ENCODE measurements at places on chromosomes 2 and 18.
A peak's percentile ranks its signal among the peaks of the same experiment; 100 is the strongest.

DNA sequence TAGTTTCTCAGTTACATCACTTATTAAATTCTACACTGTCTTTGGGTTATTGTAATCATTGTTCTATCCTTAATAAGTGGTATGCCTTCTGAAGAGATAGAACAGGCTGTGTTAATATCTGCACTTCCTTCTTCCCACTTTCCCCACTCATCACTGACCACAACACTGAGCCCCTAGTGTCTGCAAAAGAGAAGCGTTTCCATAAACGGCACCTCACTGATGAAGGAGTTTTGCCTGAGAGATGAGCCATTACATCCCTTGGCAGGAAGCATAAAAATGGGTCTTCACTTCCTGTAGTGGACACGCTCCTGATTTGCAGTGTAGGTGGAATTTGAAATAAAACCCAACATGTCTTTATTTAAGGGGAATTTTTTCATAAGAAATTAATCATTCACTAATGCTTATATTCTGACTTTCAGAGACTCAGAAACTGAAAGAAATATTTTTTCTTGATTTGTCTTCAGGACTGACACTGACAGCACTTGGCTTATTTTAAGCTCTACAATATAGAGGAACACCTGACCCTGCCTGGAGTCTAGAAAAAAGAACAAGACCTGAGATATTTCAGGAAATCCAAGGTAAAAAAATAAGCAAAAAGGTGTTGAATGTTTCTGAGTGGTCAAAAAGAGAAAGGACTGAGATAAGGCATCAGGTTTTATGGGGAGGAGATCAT, 275.3 kb downstream of the RAD51AP2 start:
- no peak for DNase-seq

DNA sequence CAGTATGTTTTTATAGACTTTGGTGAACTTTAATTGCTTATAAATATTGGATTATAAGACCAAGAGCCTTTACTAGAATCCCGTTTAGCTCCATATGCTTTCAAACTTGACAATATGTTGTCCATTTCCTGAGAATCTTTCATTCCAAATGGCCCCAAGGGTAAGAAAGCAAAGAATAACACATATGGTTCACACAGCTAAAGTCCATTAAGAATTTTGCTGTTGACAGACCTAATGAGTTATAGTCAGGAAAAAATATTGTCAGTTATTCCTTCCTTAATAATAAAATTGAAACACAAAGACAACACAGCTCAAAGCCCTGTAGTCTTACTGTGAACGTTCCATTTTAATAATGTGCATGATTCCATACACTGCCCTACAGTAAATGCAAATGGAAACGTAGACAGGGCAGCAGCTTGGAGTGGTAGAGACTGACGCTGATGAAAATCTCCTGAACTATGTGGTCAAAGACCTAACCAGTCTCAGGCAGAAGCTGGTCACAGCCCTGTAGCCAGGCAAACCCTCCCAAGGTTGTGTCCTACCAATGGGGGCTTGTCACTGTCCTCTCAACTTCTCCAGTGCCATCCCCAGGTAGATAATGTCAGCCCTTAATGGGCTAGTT, 49.0 kb upstream of the ATIC start:
- no peak for DNase-seq

DNA sequence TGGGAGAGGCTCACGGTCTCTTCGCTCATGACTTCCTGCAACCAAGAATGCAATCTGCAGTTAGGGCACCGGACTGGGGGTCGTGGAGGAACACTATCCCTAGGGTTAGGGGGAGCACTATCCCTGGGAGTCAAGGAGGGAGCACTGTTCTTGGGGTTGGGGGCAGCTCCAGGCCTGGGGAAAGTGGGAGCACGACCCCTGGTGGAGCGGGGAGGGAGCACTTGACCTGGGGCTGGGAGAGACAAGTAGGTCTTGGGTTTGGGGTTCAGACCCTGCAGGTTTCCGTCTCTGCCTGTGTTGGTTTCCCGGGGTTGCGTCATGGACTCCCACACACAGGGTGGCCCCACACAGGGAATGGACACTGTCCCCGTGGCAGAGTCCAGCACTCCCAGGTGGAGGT, 133.6 kb downstream of the TPO start:
- no peak for DNase-seq

GRCh38 chr2:172102391-172103359, at the start of gene DLX2:
TSS of gene DLX2 (minus strand) at chr2:172102900. CDS start at chr2:172102538, 362 bp downstream.
- DNase-seq, result peak; percentile 45

- DNase-seq, result no peak
Measured at GRCh38 chr2:37894601-37895000, 30.5 kb upstream of the RMDN2 start.

- no peak for DNase-seq
Measured at GRCh38 chr18:25651553-25651952, 299.6 kb upstream of the ZNF521 start.

GRCh38 chr18:3383381-3383915, 66.5 kb upstream of the TGIF1 start:
- no peak for DNase-seq

DNA sequence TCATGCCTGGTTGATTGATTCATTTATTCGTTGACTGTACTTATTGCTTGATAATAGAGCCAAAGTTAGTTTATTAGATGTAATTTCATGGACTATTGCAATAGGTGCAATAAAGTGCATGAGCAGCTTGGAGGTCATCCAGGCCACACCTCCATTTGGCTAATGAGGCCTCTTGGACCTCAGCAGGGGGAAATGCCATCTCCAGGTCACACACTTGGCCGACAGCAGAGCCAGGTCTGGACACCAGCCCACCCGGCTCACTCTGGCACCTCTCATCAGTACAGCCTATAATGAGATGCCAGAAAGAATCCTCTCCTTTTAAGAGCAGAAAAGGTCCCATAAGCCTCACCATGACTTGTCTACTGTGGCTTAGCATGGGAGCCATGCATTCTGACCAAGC, 71.2 kb upstream of the AFF3 start:
- no peak for DNase-seq

DNA sequence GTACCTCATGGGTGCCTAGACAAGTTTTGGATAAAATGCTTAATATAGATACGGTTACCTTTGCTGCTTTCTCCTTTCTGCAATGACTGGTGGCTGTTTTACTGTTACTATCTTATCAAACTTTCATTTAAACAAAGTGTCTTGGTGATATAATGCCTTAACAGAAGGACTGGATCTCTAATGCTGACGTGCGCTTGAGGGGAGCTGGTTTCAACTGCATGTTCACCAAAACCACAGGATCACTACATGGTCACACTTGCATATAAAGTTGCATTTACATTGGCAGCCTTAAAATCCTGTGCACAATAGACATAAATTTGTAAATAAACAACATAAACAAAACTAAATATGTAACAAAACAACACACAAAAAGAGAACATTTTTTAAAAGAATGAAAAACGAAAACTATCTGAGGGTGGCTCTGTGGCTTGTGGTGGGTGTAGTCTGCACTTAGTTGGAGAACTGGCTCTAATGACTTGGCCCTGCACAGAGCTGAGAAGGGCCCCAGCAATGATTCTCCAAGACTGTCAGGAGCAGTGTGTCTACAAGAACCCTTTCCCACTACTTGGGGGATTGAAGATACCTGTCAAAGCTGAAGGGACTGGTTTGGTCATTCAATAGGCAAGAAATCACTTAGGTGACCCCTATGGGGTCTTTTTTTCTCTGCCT, 135.5 kb downstream of the UXS1 start:
- no peak for DNase-seq

GRCh38 chr18:31450409-31450808, 2.9 kb downstream of the DSG3 start:
- no peak for DNase-seq

DNA sequence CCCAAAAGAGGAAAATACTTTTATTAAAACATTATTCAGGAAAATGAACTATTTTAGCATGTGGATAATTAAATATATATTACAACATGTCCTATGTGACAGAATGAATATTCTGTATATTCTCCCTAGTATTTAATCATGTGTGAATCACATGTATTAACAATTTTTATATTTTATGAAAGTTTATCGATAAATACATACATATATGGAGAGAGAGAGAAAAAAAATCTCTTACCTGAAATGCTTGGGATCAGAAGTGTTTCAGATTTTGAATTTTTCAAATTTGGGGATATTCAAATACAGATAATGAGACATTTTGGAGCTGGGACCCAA, 228.6 kb upstream of the RBBP8 start:
- DNase-seq, result no peak

All from stimulated activated CD4-positive, alpha-beta T cell treated with anti-CD3 and anti-CD28 coated beads, Interleukin-2, amount 100 ng/mL, for 4 hours (primary cell).